ENCODE measurements at places on chromosomes 7 and 10. TPM values are rescaled to one million over a fixed set of nuclear protein-coding genes. Genes with fewer than 3 reads are reported as not detected.

GRCh38 chr10:24694086-24694485, 29.6 kb downstream of the ARHGAP21 start:
- no peak for DNase-seq
- H3K27ac ChIP-seq = no peak overlapping the region
- H3K27me3 ChIP-seq = no peaks in the 10 kb centered on the region

DNA sequence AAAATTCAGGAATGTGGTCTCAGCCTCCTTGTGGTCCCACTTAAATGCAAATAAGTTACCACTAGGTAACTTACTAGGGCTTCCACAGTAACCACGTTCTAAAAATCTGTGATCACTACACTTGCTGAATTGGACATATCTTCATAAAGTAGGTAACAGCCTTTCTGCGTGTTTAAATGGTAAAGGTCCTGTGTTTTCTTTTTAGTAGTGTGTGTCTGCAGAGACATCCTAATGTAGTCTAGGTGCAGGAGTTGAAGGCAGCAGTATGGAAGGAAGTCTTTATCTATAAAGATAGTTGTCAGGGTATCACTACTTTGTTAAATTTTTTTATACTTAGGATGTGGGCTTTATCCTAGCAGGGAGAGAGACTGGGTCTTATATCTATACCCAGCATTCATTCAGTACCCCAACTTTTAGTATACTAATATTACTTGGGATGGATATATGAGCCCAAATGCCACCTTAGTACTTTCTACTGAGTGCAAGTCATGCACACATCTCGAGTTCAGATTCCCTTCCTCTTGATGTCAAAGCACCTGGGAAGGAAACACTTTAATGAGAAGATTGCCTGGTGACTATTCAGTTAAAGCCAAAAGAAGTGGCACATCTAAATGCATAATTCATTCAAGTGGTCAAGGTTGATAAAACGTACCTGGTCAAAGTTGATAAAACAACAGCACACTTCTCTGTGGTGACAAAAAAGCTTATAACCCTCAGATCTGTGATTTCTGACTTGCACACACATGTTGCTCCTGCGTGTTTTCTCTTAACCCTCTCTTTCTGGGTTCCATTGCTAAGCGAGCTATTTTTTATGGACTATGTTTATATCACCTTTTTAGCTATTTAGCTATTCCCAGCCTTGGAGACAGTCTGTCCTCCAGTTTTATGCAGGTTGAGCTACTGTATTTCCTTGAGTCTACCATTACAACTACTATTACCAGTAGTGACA, 281.1 kb upstream of the DKK1 start:
- H3K36me3 ChIP-seq = no peaks in the 10 kb centered on the region
- no peaks in the 10 kb centered on the region for H3K27me3 ChIP-seq
- H3K27ac ChIP-seq = no peak overlapping the region
- no peak overlapping the region for H3K4me3 ChIP-seq
- no peak for DNase-seq

DNA sequence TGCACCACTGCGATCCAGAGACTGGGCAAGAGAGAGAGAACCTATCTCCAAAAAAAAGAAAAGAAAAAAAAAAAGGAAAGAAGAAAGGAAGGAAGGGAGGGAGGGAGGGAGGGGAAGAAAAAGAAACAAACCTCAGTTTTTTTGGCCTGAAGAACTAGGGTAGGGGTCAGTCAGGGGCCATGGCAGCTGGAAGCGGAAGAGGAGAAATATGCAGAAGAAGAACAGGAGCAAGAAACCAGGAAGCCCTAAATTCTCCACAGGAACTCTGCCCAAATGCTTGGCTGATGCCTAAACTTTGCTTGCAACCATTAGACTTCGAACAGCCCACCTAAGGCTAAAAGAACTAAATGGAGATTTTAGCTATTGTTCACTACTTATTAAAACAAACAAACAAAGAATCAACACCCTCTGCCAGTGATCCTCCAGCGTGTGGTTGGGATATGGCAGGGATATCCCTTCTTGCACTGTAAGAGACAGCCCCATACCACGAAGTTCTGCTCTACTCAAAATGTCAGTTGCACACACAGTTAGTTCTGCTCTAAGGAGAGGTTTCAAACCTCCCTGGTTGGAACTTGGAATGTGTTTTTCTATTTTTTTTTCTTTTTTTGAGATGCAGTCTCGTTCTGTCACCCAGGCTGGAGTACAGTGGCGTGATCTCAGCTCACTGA, 139.5 kb downstream of the FAM107B start:
- H3K27ac ChIP-seq = no peak overlapping the region
- H3K27me3 ChIP-seq = no peaks in the 10 kb centered on the region
- no peaks in the 10 kb centered on the region for H3K36me3 ChIP-seq
- no peak for DNase-seq
- no peaks in the 10 kb centered on the region for H3K4me1 ChIP-seq
- H3K4me3 ChIP-seq = no peak overlapping the region

TMEM270 gene
- not detected for total RNA-seq

PRR15 gene
- not detected for total RNA-seq

GNB2 gene
- 211 TPM for total RNA-seq
